ENCODE measurements at places on chromosomes 7 and 10. TPM values are rescaled to one million over a fixed set of nuclear protein-coding genes. Genes with fewer than 3 reads are reported as not detected.

GRCh38 chr7:157116762-157117161 lies 22.0 kb upstream of the UBE3C start:
- no peaks in the 10 kb centered on the region for H3K36me3 ChIP-seq
- H3K4me3 ChIP-seq, result no peak overlapping the region
- no peak overlapping the region for H3K27ac ChIP-seq
- no peaks in the 10 kb centered on the region for H3K4me1 ChIP-seq
- H3K27me3 ChIP-seq, result peaks cover 7% of the 10 kb centered on the region

GRCh38 chr7:73967832-73968290 lies 60.1 kb upstream of the ELN start:
- H3K27me3 ChIP-seq, result no peaks in the 10 kb centered on the region
- DNase-seq, result peak; percentile 41
- peaks cover 5% of the 10 kb centered on the region for H3K4me1 ChIP-seq
- H3K36me3 ChIP-seq, result no peaks in the 10 kb centered on the region

- no peak overlapping the region for H3K27ac ChIP-seq
- no peaks in the 10 kb centered on the region for H3K36me3 ChIP-seq
- DNase-seq, result no peak
These were observed 248.3 kb downstream of the PHF14 start for GRCh38 chr7:11221984-11222383.

DNA sequence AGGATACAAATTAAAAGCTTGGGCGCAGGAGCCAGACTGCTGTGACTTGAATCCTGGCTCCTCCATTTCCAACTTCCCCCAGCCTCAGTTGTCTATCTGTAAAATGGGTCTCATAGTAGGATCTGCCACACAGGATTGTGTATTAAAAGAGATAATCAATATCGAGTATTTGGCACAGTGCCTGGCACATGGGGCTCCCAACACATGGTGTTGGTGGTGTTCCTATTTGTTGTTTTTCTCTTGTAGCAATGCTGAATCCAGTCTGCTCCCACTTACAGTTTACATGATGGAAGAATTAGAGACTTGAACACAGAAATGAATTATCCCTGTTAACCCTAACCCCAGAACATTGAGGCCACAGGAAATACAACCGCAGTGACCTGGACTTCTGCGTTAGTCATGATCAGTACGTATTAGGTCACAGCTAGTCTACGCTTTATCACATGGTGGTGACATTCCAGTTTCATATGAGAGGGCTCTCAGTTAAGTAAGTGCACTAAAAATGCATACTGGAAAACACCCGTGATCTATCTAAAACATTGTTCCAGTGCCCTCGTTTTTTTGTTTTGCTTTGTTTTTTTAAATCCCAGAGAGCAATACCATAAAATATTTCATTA lies 169.5 kb upstream of the KLF14 start:
- peaks cover 72% of the 10 kb centered on the region for H3K36me3 ChIP-seq
- no peak for DNase-seq
- no peaks in the 10 kb centered on the region for H3K27me3 ChIP-seq
- peak overlapping the region; percentile 70 for H3K27ac ChIP-seq
- H3K4me3 ChIP-seq, result no peak overlapping the region

DNA sequence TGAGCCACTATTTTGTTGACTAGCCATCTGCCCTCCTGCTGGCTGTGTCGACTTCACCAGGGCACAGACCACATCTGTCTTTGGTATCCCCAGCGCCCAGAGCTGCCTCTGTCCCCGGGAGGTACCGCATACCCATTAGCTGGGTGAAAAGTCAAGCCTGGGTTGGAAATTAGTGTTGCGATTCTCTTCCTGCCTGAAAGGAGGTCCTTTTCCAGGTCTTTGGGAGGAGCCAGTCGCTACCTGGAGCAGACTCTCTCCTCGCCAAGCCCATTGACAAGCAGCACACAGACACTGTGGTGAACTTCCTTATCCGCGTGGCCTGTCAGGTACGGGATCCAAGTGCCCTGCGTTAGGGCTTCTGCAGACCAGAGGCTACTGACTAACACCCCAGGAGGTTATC lies 79.4 kb downstream of the TRRAP start:
- H3K4me1 ChIP-seq, result no peaks in the 10 kb centered on the region
- no peaks in the 10 kb centered on the region for H3K27me3 ChIP-seq
- no peak overlapping the region for H3K4me3 ChIP-seq
- no peak for DNase-seq
- H3K36me3 ChIP-seq, result peaks cover 91% of the 10 kb centered on the region

DNA sequence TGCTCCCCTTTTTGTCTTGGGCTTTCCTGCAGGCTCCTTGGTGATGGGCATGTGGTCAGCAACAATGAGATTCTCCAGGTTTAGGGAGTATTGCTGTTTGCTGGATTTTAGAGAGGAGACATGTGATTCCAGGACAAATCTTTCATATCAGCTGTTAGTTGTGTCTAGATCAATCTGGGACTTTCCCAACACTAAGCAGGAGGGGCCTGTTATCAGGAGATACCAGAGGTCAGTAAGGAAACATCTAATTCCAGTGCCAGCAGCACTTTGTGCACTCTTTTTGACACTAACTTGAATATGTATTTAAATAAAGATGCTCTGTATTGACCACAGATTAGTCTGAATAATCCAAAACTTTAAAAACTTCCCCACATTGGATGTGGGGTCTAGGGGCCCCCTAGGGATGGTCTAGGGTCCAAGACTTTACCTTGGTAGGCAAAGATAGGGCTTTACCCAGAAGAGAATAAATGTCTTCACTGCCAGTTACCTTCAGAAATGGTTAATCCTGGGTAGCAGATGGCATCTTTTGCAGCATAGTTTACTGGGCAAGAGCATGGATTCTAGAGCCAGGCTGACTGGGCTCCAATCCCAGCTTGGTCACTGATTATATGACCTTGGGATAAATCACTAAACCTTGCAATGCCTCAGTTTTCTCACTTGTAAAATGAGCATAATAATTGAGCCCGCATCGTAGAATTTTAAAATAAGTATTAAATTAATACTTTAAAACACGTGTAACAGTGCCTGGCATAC lies 6.4 kb upstream of the FIGNL1 start:
- no peak for DNase-seq
- H3K27ac ChIP-seq, result no peak overlapping the region
- no peaks in the 10 kb centered on the region for H3K27me3 ChIP-seq
- H3K36me3 ChIP-seq, result no peaks in the 10 kb centered on the region
- H3K4me1 ChIP-seq, result no peaks in the 10 kb centered on the region
- no peak overlapping the region for H3K4me3 ChIP-seq

DNA sequence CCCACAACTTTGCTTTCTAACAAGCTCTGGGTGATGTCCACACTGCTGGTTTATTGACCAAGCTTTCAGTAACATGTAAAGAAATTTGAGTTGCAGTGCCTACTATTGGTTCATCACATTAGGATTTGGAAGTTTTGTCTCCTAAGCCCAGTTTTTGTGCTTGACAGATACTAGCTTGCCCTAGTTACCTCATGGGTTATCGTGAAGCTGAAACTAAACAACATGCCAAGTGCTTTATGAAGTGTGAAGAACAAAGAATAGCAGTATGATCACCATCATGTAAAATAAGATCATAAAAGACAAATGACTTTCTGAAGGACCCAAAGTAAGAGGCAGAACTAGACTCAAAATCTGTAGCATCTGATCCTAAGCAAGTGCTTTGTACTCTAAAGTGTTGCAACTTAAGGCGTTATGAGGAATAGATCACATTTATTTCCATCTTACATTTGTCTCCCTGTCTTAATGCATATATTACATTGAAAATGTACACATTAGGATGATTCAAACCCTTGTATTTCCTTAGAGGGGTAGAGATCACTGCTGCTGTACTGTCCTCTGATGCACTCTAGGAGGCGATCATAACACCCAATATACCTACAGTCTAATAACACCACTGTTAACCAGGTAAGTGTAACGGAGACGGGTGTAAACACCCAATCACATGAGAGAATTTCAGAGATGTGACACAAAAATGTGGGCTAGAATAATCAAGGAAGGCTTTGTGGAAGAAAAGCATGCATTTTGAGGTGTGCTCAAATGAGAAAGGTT lies 71.3 kb downstream of the NRCAM start:
- H3K27me3 ChIP-seq, result no peaks in the 10 kb centered on the region
- no peak overlapping the region for H3K27ac ChIP-seq
- H3K4me3 ChIP-seq, result no peak overlapping the region
- DNase-seq, result no peak
- no peaks in the 10 kb centered on the region for H3K36me3 ChIP-seq

DNA sequence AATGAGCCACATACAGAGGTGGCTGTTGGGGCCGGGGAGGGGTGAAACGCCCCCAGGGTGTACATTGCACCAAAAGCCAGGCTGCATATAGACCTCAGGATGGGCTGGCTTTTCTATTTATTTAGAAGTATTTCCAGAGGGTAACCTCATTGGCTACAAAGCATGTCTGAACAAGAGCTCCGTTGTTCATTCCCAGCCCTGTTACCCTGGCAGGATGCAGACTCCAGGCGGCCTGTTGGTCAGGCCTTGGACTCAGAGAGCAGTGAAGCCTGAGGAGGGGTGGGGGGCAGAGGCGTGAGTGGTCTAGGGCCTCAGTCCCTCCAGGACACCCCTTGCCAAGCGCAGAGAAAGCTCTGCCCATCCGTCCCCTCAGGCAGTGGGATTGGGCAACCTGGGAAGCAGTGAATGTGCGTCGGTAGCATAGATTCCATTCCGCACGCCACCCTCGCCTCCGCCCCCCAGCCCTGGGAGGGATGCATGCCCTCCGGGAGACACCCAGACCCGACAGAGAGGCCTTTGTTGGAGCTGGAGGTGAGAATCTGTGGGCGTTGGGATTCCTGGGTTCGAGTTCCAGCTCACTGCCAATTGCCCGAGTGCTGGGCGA lies 41.9 kb downstream of the TCF7L2 start:
- no peak for DNase-seq
- H3K4me3 ChIP-seq, result no peak overlapping the region
- H3K4me1 ChIP-seq, result peaks cover 18% of the 10 kb centered on the region
- H3K27ac ChIP-seq, result no peak overlapping the region
- H3K36me3 ChIP-seq, result no peaks in the 10 kb centered on the region

DNA sequence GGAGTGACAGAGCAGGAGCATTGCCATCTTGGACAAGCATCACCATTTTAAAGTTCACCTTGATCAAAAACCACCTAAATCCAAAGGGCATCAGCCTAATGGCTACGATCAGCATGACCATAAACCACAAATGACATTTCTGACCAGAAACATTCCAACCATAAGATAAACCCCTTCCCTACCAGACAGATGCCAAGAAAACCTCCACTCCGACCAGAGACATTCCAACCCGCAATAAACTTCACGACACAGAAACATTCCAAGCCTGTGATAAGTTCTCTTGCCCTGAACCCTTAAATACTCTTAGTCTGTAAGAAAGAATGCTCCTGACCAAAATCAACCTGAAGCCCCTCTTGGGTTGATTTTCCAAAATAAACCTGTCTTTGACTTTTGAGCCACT lies 606.9 kb downstream of the POM121L12 start:
- H3K4me1 ChIP-seq, result no peaks in the 10 kb centered on the region
- H3K4me3 ChIP-seq, result no peak overlapping the region
- no peaks in the 10 kb centered on the region for H3K36me3 ChIP-seq
- no peaks in the 10 kb centered on the region for H3K27me3 ChIP-seq
- H3K27ac ChIP-seq, result no peak overlapping the region

DNA sequence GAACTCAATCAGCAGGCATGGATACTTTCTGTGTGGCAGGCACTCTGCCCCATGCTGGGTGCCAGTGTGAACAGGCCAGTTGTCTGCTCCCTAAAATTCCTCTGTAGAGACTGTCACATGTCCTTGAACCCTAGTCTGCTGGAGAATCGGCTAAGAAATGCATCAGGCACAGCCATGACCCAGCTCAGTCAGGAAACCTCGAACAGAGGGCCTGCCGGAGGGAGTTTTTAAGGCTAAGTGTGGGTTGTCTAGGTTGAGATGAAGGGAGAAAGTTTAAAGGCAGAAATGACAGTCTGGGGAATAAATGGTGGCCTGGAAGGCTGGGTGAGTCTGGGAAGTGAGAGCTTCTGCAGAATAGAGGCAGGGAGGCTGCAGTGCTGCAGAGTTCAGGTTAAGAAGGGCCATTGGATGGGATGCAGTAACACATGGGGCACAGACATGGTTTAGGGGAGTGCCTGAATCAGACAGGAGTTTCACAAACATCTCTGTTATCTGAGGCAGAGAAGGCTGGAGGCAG lies 45.3 kb downstream of the WDFY4 start:
- no peak for DNase-seq
- H3K4me1 ChIP-seq, result no peaks in the 10 kb centered on the region
- no peak overlapping the region for H3K4me3 ChIP-seq
- peaks cover 39% of the 10 kb centered on the region for H3K36me3 ChIP-seq
- H3K27me3 ChIP-seq, result no peaks in the 10 kb centered on the region

GRCh38 chr10:73117976-73118743 lies 7.9 kb downstream of the NUDT13 start:
- H3K27me3 ChIP-seq, result no peaks in the 10 kb centered on the region
- no peak for DNase-seq
- no peak overlapping the region for H3K4me3 ChIP-seq
- peaks cover under 1% of the 10 kb centered on the region for H3K36me3 ChIP-seq

GRCh38 chr10:14684354-14684753 lies 90.3 kb downstream of the FAM107B start:
- H3K27me3 ChIP-seq, result no peaks in the 10 kb centered on the region
- no peak overlapping the region for H3K27ac ChIP-seq
- no peak overlapping the region for H3K4me3 ChIP-seq

DNA sequence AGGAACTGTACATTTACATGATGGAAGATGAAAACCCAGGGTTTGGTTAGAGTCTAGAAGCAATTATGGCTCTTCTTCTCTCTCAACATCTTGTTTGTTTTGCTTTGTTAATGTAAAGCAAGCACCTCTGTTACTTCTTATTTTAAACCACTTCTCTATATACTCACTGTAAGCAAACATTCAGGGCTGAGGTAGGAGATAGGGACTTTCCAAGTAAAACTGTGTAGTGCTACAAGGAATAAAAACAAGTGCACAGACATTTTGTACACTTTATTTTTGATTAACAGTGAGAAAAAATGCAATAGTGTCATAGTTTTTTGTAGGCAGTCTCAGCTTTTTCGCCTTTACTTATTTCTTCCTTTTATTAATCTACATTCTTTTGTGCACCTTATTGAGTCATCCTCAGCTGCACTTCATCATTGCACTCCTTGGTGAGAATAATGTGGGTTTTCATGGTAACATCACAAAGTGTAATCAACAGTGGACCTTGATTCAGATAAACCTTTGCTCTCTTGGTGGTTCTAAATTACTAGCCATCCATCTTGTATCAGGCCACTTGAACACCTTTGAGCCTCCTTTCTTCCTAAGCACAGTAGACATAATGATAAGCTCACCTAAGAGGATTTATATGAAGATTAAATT lies 52.9 kb downstream of the ELMO1 start:
- no peaks in the 10 kb centered on the region for H3K27me3 ChIP-seq
- H3K4me1 ChIP-seq, result peaks cover 40% of the 10 kb centered on the region
- no peak for DNase-seq
- no peak overlapping the region for H3K4me3 ChIP-seq
- no peaks in the 10 kb centered on the region for H3K36me3 ChIP-seq

DNA sequence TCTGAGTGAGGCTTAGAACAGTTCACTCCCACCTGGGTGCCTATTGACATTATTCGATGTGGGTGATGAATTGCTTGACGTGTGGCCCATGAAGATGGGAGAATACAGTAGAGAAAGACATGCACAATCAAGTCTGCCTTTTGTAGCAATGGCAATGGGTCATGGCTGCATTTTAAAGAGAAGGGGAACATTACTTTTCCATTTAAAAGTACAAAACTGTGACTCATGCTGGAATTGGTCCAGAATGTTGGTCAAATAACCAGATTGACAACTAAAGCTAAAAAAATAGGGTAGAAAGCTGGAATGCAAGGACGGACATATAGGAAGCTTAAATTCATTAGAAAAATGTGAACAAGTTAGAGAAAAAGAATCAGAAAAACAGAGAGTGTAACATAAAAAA lies 104.1 kb upstream of the SLC25A13 start:
- no peaks in the 10 kb centered on the region for H3K36me3 ChIP-seq
- no peak for DNase-seq
- no peak overlapping the region for H3K27ac ChIP-seq
- no peaks in the 10 kb centered on the region for H3K4me1 ChIP-seq

Gene ADCYAP1R1
- 0.43 TPM for total RNA-seq

Gene CLDN4
- total RNA-seq, result 0.40 TPM

Gene NODAL
- total RNA-seq, result not detected

Gene SHH
- not detected for total RNA-seq
